SK-MEL-5 (cell line): ENCODE measurements at places on chromosomes 16 and 17. TPM values are rescaled to one million over a fixed set of nuclear protein-coding genes. Genes with fewer than 3 reads are reported as not detected.

The PRCD gene
- 15.8 and 18.8 TPM in 2 replicates for total RNA-seq

The GAST gene
- total RNA-seq: not detected in 2 replicates

- DNase-seq: no peak
These were observed 77.8 kb downstream of the USP31 start for GRCh38 chr16:23071196-23072083.

GRCh38 chr17:50931144-50931908 lies 65.2 kb upstream of the TOB1 start:
- DNase-seq: peak; percentile 75

DNA sequence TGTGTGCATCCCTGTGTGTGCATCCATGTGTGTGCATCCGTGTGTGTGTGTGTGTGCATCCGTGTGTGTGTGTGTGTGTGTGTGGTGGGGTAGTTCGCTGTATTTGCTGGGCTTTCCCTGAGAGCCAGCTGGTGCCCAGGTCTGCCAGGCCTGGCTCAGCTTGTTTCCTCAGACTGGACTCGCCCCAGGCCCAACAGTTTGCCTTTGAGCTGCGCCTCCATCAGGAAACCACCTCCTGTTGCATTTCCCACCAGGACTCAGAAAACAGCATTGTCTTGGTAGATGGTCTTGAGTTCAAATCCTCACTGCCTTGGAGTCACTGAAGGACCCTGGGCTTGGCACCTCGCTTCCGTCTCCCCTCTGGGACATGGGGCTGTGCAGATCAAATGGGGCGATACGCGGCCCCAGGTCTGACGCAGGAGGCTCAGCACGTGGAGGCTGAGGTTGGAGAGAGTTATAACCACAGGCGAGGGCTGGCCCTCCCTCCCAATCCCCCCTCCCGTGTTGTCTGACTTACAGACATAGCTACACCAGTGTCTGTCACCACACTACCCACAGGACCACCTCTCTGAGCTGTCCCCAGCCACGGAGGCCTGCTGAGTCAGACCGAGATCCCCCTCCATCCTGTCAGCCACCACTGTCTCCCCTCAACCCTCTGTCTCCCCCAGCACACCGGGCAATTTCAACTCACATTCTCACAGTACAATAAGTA lies 4.7 kb downstream of the ITGAE start:
- DNase-seq: no peak

The RABEP2 gene
- total RNA-seq: 10.3 and 11.9 TPM in 2 replicates

DNA sequence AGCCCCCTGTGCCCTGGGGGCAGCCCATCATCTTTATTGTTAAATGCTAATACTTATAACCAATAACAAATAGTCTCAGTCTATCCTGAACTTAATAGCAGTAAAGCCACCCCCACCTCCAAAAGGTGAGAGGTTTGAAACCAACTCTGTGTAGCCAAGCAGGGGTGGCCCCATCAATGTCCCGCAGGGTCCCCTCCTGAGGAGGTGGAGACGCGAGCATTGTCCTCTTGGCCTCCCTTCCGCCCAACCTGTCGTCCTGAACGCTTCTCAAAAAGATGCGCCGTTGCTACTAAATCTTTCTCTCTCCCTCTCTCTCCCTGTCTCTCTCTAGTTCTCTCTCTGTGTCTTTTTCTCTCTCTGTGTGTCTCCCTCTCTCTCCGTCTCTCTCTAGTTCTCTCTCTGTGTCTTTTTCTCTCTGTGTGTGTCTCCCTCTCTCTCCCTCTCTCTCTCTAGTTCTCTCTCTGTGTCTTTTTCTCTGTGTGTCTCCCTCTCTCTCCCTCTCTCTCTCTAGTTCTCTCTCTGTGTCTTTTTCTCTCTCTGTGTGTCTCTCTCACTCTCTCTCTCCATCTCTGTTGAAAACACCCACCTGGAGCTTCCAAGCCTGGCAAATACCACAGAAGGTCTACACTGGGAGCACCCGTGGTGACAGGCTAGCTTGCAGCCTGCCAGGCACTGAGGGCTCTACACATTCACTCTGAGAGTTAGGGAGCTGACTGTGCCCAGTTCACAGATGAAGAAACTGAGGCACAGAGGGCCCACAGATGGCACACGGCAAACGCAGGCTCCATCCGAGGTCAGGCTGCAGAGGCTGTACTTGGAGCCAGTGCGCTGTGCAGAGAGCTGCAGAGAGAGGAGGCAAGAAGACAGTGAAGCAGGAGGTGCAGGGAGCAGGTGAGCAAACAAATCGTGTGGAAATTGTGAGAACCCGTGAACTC lies 185.9 kb downstream of the C16orf95 start:
- DNase-seq: no peak

DNA sequence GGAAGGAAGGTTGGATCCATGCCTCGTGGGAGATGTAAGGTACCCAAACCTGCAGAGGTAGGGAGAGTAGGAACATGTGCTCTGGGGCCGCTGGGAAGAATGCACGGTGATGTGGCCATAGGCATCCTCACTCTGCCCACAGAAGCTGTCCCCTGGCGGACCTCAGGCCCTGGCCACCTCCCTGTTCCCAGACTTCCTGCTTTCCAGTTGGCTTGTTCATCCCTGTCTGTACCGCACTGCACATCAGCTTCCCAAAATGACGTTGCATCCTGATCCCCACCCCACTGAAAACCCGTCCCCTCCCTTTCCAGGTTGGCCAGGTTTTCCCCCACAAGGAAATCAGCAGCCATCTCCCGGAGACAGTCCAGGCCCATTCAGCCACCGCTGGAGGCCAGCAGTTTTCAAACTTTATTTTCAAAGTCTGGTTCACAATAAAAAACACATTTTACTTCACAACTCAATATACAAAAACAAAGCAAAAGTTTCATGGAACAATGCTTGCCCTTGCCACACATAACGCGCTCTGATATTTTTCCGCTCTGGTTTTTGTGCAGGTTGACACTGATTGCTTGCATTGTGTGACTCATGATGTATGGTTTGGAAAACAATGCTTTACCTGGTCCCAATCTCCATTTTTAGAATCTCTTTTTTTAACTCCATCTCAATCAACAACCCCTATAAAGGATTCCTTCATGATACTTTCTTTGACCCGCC lies 143.0 kb downstream of the GAS7 start:
- no peak for DNase-seq

The ASIC2 gene
- total RNA-seq: not detected in 2 replicates

GRCh38 chr16:8943001-8943763 lies 20.5 kb downstream of the USP7 start:
- no peak for DNase-seq

DNA sequence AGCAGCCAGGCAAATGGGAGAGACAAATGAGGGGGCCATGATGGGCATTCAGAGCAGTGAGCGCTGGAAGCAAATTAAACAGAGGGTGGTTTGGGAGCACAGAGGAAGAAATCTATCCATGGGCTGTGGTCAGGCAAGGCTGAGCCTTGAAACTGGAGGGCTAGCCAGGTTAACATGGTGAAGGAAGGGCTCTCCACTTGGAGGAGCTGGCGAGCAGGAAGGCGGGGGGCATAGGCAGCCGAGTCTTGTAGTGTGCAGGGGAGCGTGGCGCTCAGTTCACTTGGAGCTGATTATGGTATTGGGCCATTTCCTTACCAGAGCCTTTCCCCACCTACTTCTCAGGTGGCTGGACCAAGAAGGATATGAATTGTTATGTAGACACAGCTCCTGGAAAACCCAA lies 189.7 kb downstream of the SNX29 start:
- no peak for DNase-seq

- no peak for DNase-seq
These were observed 5.4 kb downstream of the KCTD5 start for GRCh38 chr16:2687531-2688308.

- no peak for DNase-seq
These were observed 1.9 kb upstream of the STUB1 start for GRCh38 chr16:678209-678857.

GRCh38 chr17:38970804-38971203 lies 3.6 kb upstream of the FBXO47 start:
- peak; percentile 31 for DNase-seq
